ENCODE measurements at places on chromosomes 3 and 15.

- no peak for DNase-seq
Observed at GRCh38 chr3:23183731-23184130, 19.4 kb upstream of the UBE2E2 start.

GRCh38 chr3:134638385-134639030, 12.3 kb downstream of the KY start:
- no peak for DNase-seq

DNA sequence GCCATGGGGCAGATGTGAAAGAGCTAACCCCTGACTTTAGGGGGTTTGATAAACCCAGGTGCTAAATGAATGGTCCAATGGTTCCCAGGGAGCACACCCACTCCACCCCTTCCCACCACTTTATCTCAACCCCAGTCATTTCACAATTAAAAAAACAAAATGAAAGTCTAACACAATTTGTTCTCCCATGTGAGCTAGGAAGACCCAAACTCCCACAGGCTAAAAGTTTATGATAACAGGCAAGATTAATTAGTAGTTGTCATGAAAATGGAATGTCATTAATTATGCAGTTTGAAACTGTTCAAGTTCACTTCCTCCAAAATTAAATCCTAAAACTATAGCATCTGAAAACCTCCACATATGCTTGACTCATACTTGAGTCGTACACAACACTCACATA, 63.3 kb upstream of the TPM1 start:
- DNase-seq = no peak

DNA sequence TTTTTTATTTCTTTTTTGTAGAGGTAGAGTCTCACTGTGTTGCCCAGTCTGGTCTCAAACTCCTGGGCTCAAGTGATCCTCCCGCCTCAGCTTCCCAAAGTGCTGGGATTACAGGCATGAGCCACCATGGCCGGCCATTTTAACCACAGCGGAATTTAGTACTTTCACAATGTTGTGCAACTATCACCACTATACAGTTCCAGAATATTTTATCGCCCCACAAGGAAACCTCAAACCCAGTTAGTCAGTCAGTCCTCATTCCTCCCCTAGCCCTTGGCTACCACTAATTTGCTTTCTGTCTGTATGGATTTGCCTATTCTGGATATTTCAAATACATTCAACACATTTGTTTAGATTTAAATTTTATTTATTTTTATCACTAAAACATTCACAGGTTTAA, 15.5 kb upstream of the HOMER2 start:
- no peak for DNase-seq

GRCh38 chr15:55319537-55320237, 665 bp downstream of the PIGB start:
- DNase-seq = peak; percentile 17
